ENCODE measurements at places on chromosomes 16 and 17.

DNA sequence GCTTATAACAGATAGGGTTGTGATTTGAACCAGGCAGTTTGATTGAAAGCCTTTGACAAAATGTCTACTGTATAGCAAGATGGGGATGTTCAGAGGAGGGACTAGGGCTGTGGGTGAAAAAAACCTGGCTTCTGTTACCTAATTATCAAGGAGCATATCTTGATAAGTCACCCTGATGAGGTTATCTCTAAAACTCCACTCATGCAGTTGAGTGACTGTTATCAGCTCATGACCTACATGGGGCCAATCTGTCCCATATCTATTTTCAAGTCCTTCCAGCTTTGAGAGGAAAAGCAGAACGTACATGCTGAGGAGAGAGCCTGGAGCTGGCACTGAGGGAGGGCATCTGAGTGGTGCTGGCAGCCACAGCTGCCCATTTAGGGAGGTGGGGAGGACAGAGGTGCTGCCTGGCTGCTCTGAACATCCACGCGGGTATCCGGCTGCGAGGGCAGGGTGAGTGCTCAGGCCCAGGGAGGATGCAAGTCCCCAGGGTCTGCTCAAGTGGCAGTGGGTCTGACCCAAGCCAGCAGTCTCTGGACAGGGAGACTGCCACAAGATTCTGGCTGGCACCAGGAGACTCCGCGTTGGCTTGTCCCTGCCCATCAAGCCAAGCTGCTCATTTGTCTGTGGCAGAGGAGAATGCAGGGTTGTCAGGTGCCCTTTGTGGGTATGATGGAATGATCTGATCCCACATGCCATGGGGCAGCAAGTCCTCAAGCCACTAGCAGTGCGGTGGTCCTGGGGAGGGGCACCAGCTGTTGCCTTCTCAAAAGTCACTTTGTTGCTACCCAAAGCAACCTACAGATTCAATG lies 29.2 kb downstream of the ATPAF2 start:
- no peak for DNase-seq

GRCh38 chr17:37731056-37731455 lies 13.8 kb downstream of the HNF1B start:
- DNase-seq: no peak

GRCh38 chr16:65377195-65377594 lies 255.3 kb upstream of the CDH11 start:
- DNase-seq: no peak

GRCh38 chr16:89084411-89084810 lies 9.2 kb upstream of the ACSF3 start:
- peak; percentile 31 for DNase-seq

- no peak for DNase-seq
These were observed 6.1 kb downstream of the TVP23A start for GRCh38 chr16:10812312-10813098.

DNA sequence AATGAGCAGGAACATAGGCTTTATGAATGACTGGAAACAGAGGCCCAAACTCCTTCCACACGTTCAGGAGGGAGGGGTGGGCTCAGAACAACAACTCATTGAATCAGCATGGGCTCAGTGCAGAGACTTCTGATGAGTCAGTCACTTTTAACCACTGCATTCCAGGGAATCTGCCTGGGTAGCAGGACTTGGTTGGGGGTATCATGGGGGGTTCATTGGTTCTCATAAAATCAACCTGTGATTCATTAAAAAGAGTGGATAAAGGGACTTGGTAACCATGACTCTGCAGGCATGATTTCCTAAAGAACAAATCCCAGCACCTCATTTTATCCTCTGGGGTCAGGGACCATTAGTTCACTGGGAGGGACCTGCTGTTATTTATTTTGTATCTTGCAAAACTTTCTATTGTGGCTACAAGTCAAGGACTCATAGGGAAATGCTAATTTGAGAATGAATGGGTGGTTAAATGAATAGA lies 13.8 kb downstream of the ITGB3 start:
- no peak for DNase-seq

GRCh38 chr16:65531475-65531874 lies 409.6 kb upstream of the CDH11 start:
- no peak for DNase-seq

DNA sequence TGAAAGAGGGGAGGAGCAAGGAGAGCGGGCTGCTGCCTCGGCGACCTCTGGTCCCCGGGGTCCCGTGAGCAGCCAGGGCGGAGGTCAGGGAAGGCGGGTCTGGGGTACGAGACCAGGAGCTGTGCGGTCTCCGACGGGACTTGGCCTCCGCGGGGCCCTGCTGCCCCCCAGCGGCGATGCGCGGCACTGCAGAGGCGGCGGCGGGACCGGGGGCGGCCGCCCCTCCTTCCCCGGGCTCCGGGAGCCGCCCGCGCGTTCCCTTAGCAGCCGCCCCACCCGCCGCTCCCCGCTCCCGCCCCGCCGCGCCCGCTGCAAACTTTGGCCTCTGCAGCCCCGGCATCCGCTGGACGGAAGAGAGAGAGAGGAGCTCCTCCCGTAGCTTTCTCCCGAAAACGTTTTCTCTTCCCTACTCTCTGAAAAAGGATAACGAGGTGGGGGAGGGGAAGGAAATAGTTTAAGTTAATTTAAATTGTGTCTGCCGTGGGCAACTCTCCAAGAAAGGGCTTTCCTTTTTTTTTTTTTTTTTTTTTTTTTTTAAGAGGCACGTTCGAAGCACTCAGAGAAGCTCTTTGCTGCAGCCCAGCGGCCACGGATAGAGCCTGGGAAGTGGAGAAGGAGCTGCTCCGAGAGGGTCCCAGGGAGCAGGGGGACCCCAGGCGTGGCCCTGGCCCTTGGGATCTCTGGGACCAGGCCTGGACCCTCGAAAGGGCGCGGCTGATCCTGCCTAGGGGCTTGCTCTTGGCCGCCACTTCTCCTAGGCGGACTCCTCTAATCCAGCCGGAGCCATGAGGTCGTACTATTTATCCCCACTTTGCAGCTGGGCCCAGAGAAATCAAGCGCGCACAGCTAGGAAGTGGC lies 43.2 kb downstream of the C16orf82 start:
- peak; percentile 72 for DNase-seq

- DNase-seq: no peak
These were observed 25.1 kb upstream of the SLC47A1 start for GRCh38 chr17:19508577-19508867.

DNA sequence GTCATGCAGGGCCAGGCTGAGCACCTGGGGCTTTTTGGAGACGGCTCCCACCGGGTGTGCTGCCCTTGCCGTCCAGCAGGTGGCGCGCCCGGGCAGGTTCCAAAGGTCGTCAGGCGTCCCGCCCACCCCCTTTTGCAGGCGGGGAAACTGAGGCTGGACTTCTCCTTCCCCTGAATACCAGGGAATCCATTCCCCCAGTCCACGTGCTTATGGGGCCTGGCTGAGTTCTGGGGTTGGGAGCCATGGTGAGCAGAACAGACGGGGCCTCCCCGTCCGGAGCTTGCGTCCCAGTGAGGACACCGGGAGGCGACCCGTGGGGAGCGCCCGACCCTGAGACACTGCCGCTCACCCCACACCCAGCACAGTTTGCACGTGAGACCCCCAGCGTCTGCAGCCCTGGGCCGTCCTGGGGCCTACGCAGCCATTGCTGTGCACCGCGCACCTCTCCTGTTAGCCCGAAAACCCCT lies 51.8 kb upstream of the JPH3 start:
- DNase-seq: peak; percentile 47

- DNase-seq: no peak
These were observed 12.9 kb upstream of the ODF4 start for GRCh38 chr17:8326511-8327302.

DNA sequence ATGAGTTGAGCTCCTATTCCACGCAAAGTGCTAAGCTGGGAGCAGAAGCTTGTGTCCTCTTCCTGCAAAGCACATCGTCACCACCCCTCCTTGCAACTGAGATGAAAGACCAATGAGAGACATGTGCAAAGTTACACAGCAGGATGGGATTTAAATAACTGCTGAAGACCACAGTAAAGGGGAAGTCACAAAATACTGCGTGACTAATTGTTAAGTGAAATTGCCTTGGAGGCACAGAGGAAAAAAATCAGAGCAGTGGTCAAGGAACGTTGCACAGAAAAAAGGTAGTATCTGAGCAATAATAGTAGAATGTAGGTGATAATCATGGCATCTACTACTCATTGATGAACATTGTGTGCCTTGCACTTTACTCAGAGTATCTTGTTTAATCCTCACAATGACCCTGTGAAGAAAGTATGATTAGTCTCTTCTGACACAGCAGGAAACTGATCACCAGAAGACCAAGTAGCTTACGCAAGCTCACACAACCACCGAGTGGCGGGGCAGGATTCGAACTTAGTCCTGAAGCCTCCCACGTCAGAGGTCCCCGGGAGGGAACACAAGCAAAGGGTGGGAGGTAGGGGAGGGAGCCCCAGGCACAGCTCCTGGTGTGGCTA lies 15.4 kb upstream of the MYO18A start:
- DNase-seq: peak; percentile 6

DNA sequence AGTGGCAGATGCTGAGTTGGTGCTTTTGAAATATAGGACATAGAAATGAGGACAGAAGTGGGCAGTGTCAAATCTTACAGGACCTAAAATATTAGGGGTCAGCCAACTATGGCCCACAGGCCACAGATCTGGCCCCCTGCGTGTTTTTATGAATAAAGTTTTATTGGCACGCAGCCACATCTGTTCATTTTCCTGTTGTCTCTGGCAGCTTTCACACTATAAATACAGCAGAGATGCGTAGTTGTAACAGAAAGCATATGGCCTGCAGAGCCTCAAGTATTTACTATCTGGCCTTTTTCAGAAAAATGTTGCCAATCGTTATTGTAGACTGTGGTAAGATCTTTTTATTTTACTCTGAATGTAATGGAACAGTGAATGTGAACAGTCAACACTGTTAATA lies 82.8 kb downstream of the ABCC6 start:
- no peak for DNase-seq

- no peak for DNase-seq
These were observed 98.5 kb downstream of the METRNL start for GRCh38 chr17:83177611-83178532.

- DNase-seq: no peak
These were observed 2.5 kb downstream of the TBX21 start for GRCh38 chr17:47735536-47736011.

DNA sequence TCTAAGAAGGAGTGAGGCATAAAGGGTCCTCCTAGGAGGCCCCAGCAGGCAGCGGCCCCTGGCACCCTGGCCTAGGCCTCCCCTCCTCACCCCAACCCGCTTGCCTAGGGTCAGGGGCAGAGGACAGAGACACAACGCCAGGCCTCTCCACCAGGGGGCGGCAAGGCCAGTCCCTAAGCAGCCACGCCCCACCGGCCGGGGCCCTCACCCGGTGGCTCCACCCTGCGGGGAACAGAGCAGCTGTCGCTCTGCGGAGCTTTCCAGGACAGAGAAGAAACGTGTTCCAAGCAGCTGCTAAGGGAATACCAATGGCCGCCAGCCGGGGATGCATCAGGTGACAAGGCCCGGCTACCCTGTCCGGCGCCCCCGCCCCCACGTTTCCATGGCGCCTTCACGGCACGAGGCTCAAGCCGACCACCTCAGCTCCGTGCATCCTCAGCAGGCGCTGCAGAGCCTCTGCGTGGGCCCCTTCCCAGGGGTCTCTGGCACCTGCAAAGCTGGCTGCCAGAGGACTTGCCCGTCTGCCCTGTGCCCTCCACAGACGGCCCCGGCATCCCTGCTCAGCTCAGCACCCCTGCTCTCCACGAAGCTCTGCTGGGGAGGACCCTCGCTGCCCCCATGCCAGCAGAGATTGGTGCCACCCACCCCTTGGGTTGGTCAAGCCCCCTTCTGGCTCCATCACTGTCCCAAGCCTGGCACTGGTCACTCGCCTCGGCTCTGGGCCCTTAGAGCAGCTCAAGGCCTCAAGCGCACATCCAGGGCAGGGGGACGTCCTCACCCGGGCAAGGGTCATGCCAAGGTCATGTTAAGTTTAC lies 5.6 kb downstream of the ZNF598 start:
- DNase-seq: peak; percentile 85

DNA sequence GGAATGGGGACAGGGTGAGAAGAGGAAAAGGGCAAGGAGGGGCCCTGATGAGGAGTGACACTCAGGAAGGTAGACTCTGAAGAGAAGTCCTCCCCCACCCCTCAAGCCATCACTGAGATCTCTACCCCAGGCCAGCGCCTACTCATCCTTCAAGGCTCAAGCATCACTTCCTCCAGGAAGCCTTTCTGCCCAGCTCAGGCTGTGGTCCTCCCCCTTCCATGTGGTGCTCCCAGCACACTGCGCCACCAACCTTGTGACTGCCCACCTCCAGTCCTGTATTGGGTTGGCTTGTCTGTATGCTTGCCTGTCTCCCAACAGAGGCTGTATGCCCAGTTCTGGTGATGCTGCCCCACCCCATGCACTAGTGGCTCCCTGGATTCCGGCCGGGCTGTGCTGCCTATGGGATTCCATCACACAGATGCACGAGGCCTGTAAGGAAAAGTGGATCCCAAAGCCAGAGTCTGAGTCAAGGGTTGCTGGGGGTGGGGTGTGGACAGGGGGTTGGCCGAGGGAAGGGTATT lies 19.8 kb upstream of the ZFP90 start:
- no peak for DNase-seq

GRCh38 chr16:79946252-79946651 lies 345.7 kb upstream of the MAF start:
- DNase-seq: no peak

DNA sequence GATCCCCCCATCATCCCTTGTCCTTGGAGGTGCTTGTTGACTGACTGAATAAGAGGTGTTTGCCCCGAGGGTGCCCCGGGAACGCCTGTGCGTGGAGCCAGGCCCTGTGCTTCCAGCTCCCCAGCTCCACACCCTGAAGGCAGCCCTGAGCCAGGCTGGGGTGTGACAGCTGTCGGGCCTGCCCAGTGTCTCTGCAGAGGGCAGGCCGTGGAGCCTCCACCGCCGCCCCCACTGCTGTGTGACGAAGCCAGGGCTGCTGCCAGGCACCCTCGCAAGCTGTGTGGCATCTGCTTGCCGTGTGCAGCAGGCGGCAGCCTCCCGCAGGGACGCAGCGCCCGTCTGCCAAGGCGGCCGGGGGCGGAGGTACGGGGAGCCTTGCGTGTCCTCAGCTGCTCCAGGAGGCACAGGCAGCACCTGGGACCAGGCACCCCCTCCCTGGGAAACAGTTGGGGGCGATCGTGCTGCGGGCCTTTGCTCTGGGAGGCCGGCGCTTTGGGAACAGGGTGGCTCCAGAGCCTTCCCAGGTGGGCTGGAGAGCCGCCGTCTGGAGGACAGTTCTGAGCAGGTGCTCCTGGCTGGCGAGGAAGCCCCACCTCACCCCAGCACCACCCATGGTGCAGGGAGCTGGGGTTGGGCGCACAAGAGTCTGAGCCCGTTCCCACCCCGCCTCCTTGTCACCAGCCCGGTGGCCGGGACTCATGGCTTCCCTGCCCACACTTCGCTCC lies 26.6 kb downstream of the GSE1 start:
- no peak for DNase-seq

GRCh38 chr16:73361061-73361460 lies 313.1 kb upstream of the ZFHX3 start:
- no peak for DNase-seq

All from CD4-positive, alpha-beta T cell treated with Interleukin-2 at 100 ng/mL for 4 hours (primary cell).